ENCODE measurements at places on chromosomes 13 and 19. TPM values are rescaled to one million over a fixed set of nuclear protein-coding genes. Genes with fewer than 3 reads are reported as not detected.
A peak's percentile ranks its signal among the peaks of the same experiment; 100 is the strongest.

DNA sequence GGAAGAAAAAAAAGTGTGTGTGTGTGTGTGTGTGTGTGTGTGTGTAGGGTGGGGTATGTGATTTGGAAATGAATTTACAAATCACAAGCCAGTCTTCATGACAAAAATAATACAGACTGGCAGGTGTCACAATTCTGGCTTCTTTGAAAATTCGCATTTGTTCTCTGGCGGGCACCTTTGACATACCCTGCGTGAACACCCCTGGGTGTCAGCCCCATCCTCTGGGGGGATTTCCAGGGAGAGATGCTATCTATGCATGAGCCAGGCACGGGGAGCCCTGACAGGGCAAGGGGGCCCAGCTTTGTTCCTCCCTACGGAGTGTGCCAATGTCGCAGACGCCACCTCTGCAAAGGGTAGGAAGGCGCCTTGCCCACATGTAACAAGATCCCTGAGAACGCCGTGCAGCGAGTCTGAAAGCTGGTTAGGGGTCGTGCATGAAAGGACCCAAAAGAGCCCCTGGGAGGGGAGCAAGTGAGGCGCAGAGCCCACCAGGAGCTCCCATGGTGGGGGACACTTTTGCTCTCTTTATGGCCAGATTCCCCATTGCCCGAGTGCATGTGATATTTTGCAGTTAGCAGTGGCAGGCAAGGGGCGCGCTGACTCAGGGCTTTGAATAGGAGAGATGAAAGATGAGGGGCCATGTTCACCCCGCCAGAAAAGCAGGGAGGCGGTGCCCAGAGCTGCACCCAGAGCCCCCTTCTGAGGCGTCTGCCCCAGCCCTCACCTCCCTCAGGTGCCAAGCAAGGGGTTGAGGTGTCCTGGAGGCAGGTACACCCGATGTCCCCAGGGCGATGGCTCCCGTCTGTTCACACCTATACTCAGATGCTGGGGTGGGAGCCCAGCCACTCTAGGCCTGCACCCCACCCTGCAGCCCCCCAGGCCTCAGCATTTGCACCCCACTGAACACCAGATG lies 45.3 kb downstream of the KLF2 start:
- H3K36me3 ChIP-seq: no peaks in the 10 kb centered on the region
- H3K27ac ChIP-seq: no peak overlapping the region
- H3K4me3 ChIP-seq: no peak overlapping the region
- H3K4me1 ChIP-seq: peaks cover 16% of the 10 kb centered on the region
- DNase-seq: peak; percentile 68

DNA sequence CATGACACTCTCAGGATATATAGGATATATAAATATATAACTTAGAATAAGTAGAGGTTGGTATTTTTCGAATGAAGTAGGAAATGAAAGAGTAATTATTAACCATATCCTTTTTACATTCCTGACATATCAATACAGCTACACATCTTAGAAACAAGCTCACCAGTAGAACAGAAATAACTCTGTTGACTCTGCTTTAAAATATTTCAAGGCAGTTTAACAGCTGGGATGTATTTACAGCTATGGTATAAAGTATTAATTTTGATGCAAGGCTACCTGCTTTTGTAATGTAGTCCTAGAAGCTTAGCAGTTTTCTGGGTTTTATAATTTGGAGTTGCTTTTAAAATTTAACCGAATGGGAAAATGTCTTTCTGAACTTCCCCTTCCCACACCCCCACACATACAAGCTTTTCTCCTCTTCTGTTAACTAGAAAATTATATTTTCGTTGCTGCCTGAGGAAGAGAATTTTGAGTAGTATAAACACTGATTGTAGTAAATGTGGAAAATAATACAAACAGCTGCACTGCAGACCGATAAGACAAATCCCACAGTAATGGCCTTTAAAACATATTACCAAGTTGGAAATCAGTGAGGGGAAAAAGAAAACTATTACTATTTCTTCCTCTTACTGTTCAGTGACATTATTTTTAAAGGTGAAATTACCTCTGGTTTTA lies 147.7 kb downstream of the GGACT start:
- H3K27ac ChIP-seq: no peak overlapping the region
- H3K27me3 ChIP-seq: no peaks in the 10 kb centered on the region
- H3K36me3 ChIP-seq: peaks cover 12% of the 10 kb centered on the region
- H3K4me3 ChIP-seq: no peak overlapping the region
- DNase-seq: no peak
- peaks cover 2% of the 10 kb centered on the region for H3K4me1 ChIP-seq

GRCh38 chr19:10289167-10289835 lies 451 bp upstream of the ICAM5 start:
- peak; percentile 66 for DNase-seq
- H3K27ac ChIP-seq: peak overlapping the region; percentile 41
- H3K4me1 ChIP-seq: peaks cover 68% of the 10 kb centered on the region

GRCh38 chr19:41427647-41428480 lies 690 bp upstream of the B3GNT8 start:
- DNase-seq: peak; percentile 23
- H3K27ac ChIP-seq: peak overlapping the region; percentile 91
- H3K4me1 ChIP-seq: peaks cover 16% of the 10 kb centered on the region
- no peaks in the 10 kb centered on the region for H3K27me3 ChIP-seq
- no peaks in the 10 kb centered on the region for H3K36me3 ChIP-seq

GRCh38 chr13:83515268-83516015 lies 366.8 kb downstream of the SLITRK1 start:
- H3K27me3 ChIP-seq: no peaks in the 10 kb centered on the region
- H3K4me3 ChIP-seq: no peak overlapping the region
- no peaks in the 10 kb centered on the region for H3K4me1 ChIP-seq

The SPATA13 gene
- polyA plus RNA-seq: 92.8 TPM

The BEST2 gene
- not detected for polyA plus RNA-seq

The KCNN4 gene
- 11.7 TPM for polyA plus RNA-seq

The APOC4 gene
- polyA plus RNA-seq: not detected
